ENCODE measurements at places on chromosomes 5 and 9.

DNA sequence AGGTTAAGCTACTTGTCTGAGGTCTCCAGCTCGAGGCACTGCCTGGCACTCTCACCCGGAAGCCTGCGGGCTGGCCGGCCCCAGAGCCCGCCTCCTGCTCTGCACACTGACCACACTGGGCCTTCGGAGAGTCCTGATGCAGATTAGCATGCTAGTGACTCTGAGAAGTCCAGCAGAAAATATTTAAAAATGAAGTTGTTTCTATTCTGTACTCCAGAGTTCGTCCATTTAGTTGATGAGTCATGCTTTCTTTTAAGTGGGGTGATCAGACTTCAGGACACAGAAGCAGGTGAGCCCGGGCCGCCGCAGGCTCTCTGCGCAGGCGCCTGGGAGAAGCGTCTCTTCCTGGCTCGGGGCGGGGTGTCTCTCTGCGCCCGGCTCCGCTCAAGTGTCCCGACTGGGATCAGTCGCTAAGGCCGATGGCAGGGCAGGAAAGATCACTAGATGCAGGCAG lies 32.5 kb downstream of the FAM240B start:
- no peak for DNase-seq

DNA sequence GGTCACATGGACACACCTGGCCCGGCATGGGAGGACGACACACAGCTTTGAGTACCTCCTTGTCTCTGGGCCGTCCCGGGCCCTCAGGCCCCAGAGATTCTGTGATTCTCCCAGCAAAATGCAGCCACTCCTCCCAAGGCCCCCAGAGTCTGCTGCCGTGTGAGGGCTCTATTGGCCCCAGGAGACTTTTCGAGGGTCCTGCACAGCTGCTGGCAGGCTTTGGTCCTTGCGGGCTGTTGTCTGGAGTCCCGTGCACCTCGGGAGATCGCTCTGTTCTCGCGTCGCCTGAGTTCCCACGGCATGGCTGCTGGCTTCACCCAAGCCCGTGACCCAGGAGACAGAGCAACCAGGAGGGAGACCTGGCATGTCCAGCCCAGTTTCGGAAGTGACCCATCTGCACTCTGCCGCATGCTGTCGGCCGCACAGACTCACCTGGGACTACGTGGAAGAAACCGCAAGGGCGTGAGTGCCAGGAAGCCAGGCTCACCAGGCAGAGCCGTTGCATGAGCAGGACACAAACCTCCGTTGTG lies 46.8 kb upstream of the NKD2 start:
- DNase-seq, result no peak

GRCh38 chr9:92649007-92649406 lies 20.9 kb downstream of the IPPK start:
- no peak for DNase-seq

DNA sequence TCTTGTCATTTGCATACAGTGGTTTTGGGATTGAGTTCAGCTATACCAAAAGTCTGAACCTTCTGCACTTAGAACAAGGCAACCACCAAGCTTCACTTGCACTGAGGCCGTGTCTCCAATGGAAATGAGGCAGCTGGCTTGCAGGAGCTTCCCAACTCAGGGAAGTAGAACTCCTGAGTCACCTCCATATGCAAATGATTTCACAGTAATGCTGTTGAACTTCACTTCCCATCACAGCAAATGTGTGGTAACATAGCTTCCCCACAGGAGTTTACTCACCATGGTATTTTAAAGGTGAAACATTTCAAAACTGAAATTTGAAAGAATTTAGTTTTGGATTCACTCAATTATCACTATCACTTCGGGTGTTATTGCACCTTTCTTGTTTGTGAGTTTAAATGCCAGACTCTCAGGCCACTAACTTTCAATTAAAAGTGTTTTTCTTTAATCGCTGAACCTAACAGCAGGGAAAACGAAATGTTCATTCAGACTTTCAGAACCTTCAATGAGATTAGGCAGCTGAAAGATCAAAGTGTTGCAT lies 9.0 kb downstream of the CD274 start:
- DNase-seq, result no peak

DNA sequence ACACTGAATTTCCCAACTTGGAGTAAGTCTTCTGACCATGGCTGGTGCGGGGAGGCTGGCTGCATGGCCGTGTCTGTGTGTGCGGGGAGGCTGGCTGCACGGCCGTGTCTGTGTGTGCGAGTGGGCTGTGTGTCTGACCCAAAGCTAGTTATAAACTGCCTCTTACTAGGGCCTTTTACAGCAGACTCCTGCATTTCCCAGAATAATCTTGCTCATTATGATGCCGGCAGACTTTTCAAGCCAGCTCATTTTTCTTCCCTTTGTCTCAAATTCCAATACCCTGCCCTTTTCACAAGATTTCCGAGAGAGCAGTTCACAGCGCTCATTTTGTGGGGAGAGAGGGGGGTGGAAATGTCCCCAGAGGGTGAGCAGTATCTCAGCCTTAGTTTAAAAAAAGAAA lies 470.7 kb upstream of the BRINP1 start:
- DNase-seq, result no peak

- no peak for DNase-seq
Observed at GRCh38 chr5:82346399-82347165, 68.4 kb upstream of the RPS23 start.

Data from stimulated activated CD8-positive, alpha-beta memory T cell treated with anti-CD3 and anti-CD28 coated beads, Interleukin-7, amount 100 ng/mL, for 48 hours (primary cell).